ENCODE measurements at places on chromosomes 4 and X.

DNA sequence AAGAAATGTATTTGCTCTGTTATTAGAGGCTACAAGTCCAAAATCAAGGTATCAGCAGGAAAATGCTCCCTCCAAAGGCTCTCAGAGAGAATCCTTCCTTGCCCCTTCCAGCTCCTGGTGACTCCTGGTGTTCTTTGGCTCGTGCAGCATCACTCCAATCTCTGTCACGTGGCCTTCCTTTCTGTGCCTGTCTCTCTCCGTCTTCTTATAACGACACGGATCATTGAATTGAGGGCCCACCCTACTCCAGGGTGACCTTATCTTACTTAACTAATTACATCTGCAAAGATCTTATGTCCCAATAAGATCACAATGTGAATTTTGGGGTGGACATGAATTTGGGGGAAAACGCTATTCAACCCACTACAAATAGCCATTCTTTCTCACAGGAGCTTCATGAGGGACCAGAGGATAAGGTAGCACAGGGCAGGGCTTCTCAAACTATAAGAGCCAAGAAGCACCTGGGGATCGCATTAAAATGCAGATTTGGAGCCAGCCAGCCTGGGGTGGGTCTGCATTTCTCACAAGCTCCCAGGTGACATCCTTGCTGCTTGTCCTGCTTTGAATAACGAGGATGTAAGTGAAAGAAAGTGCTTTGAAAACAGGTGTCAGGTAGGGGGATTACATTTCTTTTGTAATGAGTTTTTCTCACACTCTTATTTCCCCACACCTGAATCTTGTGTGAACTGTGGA, 41.9 kb upstream of the APLN start:
- DNase-seq: no peak

GRCh38 chrX:10015723-10016518, 48.8 kb downstream of the CLDN34 start:
- DNase-seq: no peak

- DNase-seq: no peak
These were observed 862 bp upstream of the CENPU start for GRCh38 chr4:184734758-184735157.

GRCh38 chr4:1809754-1810502, 16.8 kb downstream of the FGFR3 start:
- DNase-seq: no peak

- DNase-seq: no peak
These were observed 125.4 kb downstream of the RASL11B start for GRCh38 chr4:52987392-52988056.

GRCh38 chr4:134313591-134313990, 112.0 kb upstream of the PABPC4L start:
- no peak for DNase-seq
